ENCODE measurements at places on chromosomes 16 and 17. TPM values are rescaled to one million over a fixed set of nuclear protein-coding genes. Genes with fewer than 3 reads are reported as not detected.

Gene C16orf89
- total RNA-seq = not detected

Gene CFAP97D1
- not detected for total RNA-seq

Gene MT1G
- 14.0 TPM for total RNA-seq

Gene TMC7
- 3.4 TPM for total RNA-seq

Gene CMTM2
- total RNA-seq = not detected

Gene KCNJ18
- total RNA-seq = not detected

Gene MARVELD3
- 9.2 TPM for total RNA-seq

Gene QRICH2
- total RNA-seq = 1.8 TPM

Gene TBC1D3B
- total RNA-seq = not detected

Gene ELOB
- 386 TPM for total RNA-seq

Gene OR4D1
- total RNA-seq = not detected

Gene PRSS33
- not detected for total RNA-seq

Gene PLCG2
- total RNA-seq = 0.94 TPM

Gene SLC16A6
- total RNA-seq = 0.04 TPM

Gene KRT12
- total RNA-seq = not detected

Gene RASD1
- 0.16 TPM for total RNA-seq

Gene C16orf96
- not detected for total RNA-seq

Gene TBC1D3L
- 1.5 TPM for total RNA-seq

Gene CDK5RAP3
- 50.8 TPM for total RNA-seq

Gene ULK2
- total RNA-seq = 16.6 TPM

Gene SRL
- total RNA-seq = not detected
